ENCODE measurements at places on chromosomes 7 and 10. TPM values are rescaled to one million over a fixed set of nuclear protein-coding genes. Genes with fewer than 3 reads are reported as not detected.

DNA sequence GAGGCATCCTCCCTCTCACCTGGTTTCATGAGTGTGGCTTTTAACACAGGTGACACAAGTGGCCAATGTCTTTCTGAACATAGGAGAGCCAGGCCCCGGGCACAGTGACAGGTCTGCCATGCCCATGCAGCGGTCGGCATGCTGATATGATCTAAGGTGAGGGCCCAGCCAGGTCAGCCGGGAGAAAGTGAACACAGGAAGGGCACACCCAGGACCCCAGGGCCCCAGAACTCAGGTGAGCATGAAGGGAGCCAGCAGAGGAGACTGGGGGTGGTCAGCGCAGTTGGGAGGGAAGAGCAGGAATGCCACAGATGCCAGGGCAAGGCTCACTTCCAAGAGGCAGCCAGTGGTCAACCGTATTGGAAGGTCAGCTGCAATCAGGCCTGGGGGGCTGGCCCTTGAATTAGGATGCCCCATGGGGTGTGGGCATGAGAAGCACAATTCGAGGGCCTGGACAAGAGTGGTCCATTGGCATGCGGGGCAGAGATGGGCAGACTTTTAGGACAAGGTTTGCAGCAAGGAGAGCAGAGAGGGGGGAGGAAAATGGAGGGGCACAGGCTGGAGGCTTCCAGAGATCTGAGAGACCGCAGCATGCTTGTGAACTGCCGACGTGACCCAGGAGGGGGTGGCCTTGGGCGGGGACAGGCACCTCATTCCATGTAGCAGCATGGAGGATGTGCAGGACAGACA lies 3.9 kb upstream of the INPP5A start:
- DNase-seq = no peak

- DNase-seq = peak; percentile 31
These were observed 95.7 kb downstream of the CTTNBP2 start for GRCh38 chr7:117777335-117778142.

DNA sequence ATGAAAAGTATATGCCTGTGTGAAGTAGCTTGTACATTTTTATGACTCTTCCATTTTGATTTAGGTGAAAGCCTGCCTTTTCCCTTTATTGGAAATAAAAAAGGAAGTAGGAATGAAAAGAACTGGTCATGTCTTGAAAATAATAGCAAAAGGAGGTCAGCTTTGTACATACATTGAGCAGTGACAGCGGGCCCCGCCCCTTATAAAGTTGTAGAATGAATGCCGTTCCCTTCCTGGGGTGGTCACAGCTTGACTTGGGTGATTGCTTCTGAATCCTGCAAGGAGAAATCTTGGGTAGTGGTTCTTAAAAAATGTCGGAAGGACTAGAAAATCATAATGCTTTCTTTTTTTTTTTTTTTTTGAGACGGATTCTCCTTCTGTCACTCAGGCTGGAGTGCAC lies 31.7 kb downstream of the CAMK1D start:
- no peak for DNase-seq

DNA sequence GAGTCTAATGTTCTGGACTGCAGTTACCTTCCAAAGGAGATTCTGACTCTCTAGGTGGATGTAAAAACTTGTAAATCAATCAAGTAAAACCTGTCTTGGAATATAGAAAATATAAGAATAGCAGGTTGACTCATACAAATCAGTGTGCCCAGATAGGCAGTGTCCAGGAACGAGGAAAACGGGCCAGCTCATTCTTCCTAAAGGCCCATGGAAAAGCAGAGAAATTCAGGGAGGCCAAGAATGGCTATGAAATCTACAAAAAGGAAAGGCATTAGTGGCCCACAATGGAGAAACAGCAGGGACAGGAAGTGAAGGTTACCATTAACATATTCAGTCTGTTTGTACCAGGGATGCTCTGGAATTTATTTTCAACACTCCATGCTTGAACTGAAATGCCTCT lies 14.9 kb downstream of the GLI3 start:
- DNase-seq = no peak

DNA sequence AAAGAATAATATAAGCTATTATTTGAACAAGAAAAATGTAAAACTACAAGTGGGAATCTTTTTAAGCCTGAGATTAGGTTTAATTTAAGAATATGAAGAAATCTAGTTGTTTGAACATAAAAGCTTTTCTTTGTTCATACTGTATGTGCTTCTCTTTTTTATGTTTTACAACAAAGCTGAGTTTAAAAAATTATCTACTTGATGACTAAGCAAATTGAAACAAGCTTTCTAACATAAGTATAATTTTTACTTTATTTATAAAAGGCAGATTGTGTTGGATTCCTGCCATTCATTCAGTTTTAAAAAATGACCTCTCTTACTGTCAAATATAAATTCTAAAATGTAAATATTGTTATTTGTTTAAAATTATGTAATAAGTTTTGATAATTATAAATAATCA lies 958.2 kb downstream of the DNAJB9 start:
- DNase-seq = no peak

GRCh38 chr10:49371967-49372366 lies 23.9 kb downstream of the DRGX start:
- no peak for DNase-seq

DNA sequence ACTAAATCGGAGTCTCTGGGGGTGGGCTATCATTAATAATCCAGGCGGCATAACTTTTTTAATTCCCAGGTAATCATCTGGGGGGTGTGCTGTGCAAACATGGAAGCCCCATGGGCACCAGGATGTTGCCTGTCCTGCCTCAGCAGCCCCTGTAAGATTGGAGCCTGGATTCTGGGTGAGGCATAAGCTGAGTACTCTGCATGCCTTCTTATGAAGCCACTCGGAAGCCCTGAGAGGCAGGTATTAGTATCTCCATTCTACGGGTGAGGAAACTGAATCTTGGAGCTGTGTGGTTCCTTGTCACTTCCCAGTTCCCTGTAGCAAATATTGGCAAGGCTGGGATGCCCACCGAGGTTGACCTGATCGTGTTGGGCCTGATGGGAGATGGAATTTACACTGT lies 7.4 kb upstream of the OPN4 start:
- no peak for DNase-seq

DNA sequence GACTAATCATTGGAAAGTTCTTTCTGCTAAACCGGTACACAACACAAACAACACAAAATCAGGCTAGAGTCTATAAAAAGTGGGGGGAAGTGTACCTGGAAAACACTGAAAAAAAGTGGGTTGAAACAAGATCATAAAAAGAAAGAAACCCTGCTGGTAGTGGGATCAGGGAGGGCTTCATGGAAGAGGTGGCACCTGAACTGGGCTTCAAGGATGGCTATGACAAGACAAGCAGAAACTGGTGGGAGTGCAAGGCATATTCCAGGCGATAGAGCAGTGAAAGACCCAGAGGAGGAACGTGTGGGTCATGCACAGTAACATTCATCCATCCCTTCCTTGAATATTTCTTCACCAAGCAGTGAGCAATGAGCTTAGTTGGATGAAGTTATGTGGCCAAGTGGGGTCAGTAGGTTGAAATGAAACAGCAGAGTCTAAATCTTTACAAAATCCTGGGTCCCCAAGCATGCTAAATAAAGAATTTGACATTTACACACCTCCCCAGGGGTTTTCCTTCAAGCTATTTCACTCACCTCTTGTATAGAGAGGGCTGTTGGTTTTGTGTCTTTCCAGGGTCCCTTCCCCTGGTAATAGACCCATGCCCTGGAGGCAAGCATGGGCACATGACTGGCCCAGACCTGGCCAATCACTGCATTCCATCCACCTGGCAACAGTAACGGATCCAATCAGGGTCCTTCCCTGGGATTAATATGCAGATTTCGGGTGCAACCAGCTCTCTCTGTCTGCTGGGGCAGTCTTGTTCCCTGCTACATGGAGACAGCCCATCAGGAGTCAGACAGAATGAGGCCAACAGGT lies 38.2 kb downstream of the SPOCK2 start:
- DNase-seq = no peak

The CPVL gene
- total RNA-seq = 0.06 TPM

The TMEM196 gene
- not detected for total RNA-seq

The TLX1 gene
- total RNA-seq = not detected

The PRSS37 gene
- not detected for total RNA-seq
